Activated CD8-positive, alpha-beta T cell treated with anti-CD3 and anti-CD28 coated beads, Interleukin-2, amount 10 ng/mL, durations not matched to agents 7 days and 5 days (primary cell): ENCODE measurements at places on chromosomes 5 and 9. TPM values are rescaled to one million over a fixed set of nuclear protein-coding genes. Genes with fewer than 3 reads are reported as not detected.
A peak's percentile ranks its signal among the peaks of the same experiment; 100 is the strongest.

DNA sequence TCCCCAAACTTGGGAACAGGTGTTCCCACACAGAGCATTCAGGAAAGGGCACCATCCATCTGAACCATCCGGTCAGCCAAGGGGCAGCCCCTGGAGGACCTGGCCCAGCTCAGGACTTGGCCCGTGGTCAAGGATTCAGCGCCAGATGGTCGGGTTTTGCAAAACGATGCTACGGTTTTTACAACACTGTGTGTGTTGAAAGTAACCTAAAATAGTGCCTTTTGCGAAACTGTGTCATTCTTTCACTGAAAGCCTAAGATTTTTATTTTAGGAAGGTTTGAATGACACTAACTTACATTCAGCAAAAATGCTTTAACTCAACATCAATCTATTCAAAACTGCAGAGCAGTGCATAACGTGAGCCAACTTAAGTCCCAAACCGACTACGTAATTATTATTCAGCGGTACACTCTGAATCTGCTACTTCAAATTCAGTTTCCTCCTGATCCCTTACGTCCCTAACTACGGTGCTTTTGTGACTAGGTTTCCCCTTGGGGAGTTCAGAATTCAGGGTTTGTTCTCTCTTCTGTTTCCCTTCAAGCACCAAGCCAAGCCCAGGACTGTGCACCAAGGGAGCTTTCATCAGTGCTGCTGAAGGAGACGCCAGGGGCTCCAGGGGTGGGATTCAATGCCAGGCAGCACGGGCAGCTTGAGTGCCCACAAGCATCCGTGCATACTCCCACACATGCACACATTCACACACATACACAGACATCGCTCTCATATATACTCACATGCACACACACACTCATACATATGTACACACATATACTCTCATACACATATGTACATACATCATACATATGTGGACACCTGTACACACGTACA is 25.8 kb downstream of the LPCAT1 start:
- DNase-seq, result no peak

- peak; percentile 77 for DNase-seq
Measured at GRCh38 chr9:93098236-93098946, 2.4 kb downstream of the CARD19 start.

The TBC1D9B gene
- total RNA-seq, result 70.5 TPM

- no peak for DNase-seq
Measured at GRCh38 chr5:17896605-17897004, 262.3 kb downstream of the TAF11L14 start.

The GRIA1 gene
- not detected for total RNA-seq

The DNM1 gene
- 0.29 TPM for total RNA-seq

- DNase-seq, result no peak
Measured at GRCh38 chr9:18923167-18923566, 109.8 kb downstream of the SAXO1 start.

- DNase-seq, result no peak
Measured at GRCh38 chr5:71456362-71456743, 902 bp downstream of the BDP1 start.

The CBY3 gene
- total RNA-seq, result not detected

DNA sequence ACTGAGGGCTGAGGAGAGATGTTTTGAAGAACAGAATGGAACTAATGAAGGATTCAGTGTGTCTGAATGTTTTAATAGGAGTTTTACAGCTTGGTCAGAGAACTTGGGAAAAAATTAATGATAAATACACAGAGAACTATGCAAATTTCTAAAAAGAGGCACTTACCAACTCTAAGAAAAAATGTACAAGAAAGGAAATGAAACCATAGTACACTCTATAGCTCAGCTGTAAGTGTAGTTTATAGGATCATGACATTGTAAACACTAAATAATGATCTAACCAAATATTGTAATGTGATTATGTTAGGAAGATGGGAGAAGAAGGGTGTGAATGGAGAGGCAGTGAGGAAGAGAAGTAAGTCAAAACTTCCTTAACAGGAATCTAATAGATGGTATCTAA is 205.2 kb downstream of the SEC61B start:
- DNase-seq, result no peak

DNA sequence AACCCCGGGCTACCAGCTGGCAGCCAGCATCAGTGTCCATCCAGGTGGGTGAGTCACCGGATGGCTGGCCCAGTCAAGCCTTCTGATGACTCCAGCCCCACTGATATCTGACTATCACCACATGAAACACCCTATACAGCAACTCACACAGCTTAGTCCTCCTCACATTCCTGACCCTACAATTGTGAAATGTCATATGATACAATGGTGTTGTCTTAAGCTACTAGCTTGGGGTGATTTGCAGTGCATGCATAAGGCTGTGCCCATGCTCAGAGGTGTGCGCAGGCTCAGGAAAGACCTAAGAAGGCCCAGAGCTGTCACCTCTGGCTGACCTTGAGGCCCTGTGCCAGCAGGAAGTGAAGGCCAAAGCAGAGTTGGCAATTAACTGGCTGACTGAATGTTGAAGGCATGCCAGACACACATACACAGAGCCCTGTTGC is 21.5 kb upstream of the SEMA4D start:
- no peak for DNase-seq

DNA sequence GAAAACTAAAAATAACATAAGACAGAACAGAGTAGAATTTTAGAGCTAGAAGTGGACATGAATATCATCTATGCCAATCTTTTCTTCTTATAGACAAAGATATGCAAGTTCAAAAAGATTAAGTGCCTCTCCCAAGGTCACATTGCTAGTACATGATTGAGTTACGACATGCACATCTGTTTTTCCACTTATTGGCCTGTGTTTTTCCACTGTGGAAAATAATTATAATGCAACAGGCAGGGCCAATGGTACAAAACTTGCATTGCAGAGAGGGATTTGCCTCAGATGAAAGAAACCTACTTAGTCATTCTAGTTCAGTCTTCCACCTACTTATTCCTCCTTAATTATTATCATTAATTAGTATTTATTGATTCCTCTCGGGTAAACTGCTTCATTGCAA is 407.8 kb upstream of the SGCD start:
- DNase-seq, result no peak

- no peak for DNase-seq
Measured at GRCh38 chr9:137076636-137077009, 694 bp upstream of the UAP1L1 start.

- DNase-seq, result no peak
Measured at GRCh38 chr5:149418910-149419531, 39.9 kb upstream of the IL17B start.

- no peak for DNase-seq
Measured at GRCh38 chr9:20771729-20772128, 87.7 kb downstream of the FOCAD start.

DNA sequence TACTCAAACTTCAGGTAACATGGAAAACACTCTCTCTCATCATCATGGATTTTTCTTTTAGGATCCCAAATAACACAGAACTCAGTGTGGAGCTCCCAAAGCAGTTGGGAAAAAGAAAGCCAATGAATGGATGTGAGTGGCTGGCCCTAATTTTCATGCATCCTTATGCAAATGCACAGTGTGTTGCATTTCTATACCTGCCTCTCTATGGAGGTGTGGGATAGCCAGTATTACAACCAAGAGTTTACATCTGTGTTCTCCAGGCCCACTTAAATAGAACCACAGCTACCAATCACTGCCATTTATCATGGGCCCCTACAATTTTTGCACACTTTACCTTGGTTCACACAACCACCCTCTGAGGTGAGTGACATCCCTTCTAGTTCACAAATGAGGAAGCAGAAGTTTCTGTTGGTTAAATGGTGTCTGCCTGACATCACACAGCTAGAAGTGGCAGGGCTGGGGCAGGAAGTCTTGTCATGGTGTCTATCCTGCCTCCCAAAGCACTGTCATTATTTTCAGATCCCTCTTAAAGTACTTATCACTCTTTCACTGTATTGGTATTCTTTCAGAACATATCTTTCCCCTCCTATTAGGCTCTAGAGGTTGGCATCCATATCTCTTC is 17.3 kb downstream of the MAMDC2 start:
- DNase-seq, result no peak

- DNase-seq, result no peak
Measured at GRCh38 chr5:116378007-116378776, 196.4 kb downstream of the SEMA6A start.

The NR2F1-AS1 gene
- total RNA-seq, result not detected

- DNase-seq, result no peak
Measured at GRCh38 chr5:53643445-53643844, 83.0 kb downstream of the NDUFS4 start.

DNA sequence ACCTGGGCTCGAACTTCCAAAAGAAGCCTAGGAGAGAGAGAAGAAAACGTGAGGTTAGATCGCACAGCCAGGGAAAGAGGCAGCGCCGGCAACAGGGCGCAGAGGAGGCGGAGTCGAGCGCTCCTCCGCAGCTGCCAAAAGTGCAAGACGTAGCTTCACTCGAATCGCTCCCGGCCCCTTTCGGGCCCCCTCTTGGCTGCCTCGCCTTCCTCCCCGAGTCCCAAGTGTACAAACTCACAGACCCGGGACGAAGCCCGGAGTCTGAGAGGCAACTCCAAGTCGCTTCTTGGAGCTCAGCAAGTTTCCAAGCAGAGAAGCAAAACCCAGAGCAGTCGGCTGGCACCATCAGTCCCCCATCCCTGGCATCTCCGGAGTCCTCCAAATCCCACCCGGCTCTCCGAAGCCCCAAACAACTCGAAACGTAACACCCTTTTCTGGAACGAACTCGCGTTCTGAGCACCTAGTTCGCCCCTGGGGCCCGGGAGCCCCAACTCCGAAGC is 1.2 kb downstream of the MIER3 start:
- peak; percentile 68 for DNase-seq

- DNase-seq, result no peak
Measured at GRCh38 chr5:6556089-6556801, 76.6 kb downstream of the NSUN2 start.

The PAEP gene
- total RNA-seq, result not detected

GRCh38 chr5:138989720-138990119 is 114.6 kb upstream of the LRRTM2 start:
- DNase-seq, result no peak

DNA sequence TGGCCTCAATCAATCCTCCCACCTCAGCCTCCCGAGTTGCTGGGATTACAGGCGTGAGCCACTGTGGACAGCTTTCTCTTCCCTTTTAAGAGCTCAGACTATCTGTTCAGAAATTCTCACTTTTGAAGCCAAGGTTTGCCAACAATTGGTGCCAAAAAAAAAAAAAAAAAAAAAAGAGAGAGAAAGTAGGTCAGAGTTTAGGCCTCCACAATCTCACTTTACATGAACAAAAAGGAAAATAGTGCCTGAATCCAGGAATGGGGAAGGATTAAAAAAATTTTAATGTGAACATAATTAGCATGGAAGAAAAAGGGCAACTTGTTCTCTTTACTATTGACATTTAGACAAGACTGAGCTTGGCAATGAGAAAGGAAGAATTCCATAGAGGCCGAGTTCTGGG is 94.1 kb downstream of the NSG2 start:
- DNase-seq, result no peak

The FBP1 gene
- total RNA-seq, result 0.31 TPM
